ENCODE measurements at places on chromosomes 1 and 21.

DNA sequence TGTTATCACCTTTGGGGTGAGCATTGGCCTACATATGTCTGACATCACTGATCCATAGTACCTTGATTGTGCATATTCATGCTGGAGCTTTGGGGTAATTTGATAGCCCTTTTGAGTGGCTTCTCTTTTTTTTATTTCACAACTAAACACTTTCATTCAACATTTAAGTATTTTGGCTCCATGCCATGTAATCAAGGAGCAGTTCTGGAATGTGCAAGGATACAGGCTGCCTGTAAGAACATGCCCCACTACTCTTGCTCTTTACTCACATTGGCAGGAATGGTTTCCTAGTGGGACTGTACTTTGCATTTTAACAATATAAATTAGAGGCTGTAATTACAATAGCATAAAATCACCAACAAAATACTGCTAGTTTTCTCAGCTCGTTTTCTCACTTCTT lies 300.7 kb upstream of the SPAG17 start:
- no peak for DNase-seq

GRCh38 chr1:23923592-23924499 lies 10.7 kb upstream of the CNR2 start:
- DNase-seq, result no peak

GRCh38 chr1:25145775-25146393 lies 86.4 kb downstream of the SYF2 start:
- DNase-seq, result no peak

- DNase-seq, result no peak
Observed at GRCh38 chr1:228278432-228278941, 70.6 kb downstream of the OBSCN start.

GRCh38 chr1:27614625-27615344 lies 10.8 kb upstream of the AHDC1 start:
- no peak for DNase-seq

DNA sequence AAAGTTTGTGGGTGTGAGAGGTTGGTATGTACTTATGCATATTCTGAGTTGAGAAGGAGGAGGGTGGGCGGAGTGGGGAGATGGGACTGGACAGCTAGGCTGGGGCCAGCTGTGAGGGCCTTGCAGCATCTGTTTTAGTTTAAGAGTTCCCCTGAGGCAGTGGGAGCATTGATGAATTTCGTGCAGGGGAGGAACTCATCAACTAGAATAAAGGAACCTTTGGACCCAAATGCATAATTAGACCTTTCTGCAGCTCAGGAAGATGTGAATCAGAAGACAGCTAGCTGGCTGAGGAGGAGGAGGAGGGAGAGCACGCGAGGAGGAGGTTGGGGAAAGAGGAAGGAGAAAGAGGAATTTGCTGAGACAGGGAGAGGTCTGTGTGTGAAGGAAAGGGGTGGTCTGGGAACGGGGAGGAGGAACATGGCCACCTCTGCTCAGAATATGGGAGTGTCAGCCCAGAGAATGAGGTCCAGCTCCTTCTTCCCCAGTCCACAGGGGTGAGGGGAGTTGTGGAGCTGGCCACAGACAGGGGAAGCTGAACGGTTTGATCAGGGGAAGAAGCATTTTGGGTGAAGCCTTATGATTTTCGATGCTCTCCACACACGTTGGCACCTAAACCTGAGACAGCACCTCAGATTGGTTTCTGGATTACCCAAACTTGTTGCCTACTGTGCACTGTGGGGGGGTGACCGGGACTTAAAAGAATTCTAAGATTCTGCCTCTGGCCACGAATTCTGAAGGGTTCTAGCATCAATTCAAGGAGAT lies 27.7 kb downstream of the MYOG start:
- no peak for DNase-seq

DNA sequence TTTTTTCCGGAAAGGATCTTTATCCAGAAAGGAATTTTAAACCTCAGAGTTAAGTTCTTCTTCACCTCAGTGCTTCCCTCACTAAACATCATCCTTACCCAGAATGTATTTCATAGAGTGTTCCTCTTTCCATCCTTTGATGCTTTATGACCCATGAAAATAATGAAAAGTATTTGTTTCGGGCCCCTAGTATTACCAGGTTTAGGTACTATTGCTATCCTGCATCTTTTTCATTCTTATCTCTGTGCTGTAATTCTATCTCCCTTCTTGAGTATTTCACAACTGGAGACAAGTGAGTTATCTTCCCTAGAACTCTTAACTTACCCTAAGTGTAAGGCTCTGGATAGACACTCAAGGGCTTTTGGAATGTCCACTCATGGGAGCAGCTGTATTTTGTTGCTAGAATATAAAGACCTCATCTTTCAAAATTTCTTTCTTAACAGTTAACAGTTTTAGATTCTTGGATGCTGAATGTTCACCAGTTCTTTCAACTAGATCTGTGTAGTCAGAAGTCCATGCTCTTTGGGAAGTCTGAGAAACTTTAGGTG lies 26.2 kb downstream of the UCK2 start:
- DNase-seq, result no peak

DNA sequence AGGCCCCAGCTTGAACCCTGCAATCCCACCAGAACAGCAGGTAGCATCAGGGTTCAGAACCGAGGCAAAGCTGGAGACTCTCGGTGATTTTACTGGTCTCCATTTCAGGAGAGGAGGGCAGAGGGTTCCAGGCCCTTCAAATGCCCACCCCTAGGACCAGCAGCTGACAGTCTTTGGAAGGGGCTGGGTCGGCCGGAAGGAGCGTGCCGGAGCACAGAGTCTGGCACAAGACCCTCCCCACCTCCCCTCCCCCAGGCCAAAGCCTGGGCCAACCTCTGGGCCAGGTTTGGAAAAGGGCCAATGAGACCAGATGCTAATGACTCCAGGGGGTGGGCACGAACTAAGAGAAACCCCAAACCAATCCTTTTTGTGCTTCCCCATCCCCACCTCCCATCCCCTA lies 6.9 kb downstream of the FBXO2 start:
- no peak for DNase-seq

GRCh38 chr1:223492044-223492443 lies 98.8 kb downstream of the CCDC185 start:
- no peak for DNase-seq

DNA sequence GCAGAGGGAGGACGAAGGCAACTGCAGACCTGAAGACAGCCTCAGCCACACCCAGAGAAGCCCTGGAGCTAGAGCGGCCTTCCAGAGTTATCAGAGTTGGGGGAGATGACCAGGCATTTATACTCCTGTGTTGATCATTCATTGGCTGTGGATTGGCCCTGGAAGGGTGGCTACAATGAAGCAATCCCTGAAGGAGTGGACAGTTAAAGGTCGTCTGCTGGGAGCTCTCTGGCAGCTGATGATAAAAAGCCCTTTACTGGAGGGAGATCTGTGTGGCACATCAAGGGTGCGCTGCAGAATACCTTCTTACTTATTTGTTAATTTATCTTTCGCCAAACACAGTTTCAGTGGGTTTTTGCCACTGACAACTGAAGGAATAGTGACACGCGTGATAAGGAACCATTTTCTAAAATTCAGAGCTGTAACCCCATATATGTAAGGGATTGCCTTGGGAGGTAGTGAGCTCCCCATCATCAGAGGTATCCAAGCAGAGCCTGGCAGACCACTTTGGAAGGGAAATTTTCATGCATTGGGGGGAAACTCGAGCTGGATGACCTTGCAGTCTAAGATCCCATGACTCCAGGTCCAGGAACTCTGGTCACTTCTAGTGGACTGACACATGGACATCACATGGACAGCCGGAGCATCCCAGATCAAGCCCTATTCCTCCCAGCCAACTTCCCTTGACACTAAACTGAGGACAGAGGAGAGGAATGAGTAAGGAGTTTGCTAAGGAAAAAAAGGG lies 126.4 kb upstream of the GADD45A start:
- no peak for DNase-seq

DNA sequence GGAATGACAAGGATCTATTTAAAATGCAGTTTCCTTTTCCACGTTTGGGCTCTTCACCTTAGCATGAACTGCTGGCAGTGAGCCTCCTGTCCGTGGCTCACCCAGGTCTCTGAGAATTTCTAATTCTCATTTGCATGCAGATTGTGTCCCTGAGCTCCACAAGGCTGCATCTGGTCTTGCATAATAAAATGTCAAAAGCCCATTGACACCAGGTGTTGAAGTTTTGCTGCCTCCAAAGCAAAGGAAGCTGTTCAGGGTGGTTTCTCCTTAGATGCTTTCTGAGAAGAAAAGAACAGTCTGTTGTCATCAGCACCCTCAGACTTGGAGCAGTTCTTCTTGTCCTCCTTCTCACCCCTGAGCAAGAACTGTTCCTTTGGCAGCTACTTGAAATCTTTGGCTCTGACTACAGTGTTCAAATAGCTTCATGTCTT lies 433.1 kb upstream of the KAZN start:
- no peak for DNase-seq

GRCh38 chr1:180027949-180028445 lies 73.4 kb downstream of the CEP350 start:
- no peak for DNase-seq

DNA sequence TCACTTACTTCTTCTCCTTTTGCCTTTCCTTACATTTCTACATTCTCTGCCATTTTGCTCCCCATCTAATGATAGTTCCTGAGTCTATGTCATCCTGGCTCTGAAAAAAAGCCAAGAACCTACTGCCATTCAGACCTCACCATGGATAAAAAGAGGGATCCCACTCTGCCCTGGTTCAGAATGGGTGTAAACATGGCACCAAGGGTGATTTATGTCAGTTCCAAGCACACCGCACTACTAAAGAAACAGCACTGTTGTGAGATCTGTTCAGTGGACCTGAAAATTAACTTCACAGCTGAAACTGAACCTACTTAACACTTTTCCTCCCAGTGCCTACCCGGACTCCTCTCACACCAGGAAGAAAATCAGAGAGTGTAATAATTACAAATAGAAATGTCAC lies 72.3 kb upstream of the NTPCR start:
- DNase-seq, result no peak

- no peak for DNase-seq
Observed at GRCh38 chr1:110176299-110176956, 26.1 kb downstream of the SLC6A17 start.

DNA sequence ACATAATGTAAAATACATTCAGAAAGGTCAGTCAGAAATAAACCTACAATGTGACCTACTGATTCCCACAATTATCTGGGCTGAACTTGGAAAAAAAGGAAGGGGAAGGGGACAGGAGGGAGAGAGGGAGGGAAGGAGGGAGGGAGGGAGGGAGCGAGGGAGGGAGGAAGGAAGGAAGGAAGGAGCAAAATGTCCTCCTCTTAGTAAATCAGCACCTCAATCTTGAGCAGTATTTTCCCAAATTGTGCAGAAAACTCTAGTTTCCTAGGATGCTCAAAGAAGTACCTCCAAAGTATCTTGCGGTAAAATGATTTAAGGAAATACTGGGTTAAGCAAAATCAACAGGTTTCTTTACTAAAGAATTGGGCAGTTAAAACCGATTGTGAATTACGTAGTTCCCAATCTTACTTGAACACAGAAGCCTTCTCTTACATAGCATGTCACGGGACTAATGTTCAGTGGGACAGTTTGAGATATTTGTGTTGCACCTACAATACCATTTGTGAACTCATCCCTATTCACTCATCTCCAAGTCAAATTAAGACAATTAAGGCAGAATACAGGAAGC lies 51.0 kb upstream of the ASPM start:
- DNase-seq, result no peak

GRCh38 chr1:160800142-160800541 lies 4.2 kb downstream of the LY9 start:
- no peak for DNase-seq

DNA sequence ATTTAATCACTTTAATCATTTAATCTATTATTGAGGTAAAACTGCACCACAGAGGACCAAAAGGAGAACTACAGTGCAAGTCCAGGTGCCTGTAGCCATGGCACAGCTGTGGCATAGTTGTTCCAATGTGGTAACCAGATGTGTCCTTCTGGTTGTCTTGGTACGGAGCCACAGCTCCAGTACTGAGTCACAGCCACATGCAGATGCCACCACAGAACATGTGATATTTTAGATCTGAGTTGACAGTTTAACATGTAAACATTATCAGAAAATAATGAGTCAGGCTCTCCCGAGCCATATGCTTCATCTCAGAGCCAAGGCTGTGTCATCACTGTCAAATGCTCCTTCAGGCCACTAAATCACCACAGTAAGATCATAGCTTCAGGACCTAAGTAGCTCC lies 56.4 kb upstream of the RGS7 start:
- DNase-seq, result no peak

GRCh38 chr1:119702384-119702783 lies 9.3 kb upstream of the PHGDH start:
- DNase-seq, result no peak

GRCh38 chr1:38476850-38477178 lies 382.8 kb downstream of the RRAGC start:
- DNase-seq, result no peak

GRCh38 chr1:156143765-156144489 lies 9.5 kb upstream of the SEMA4A start:
- DNase-seq, result no peak

DNA sequence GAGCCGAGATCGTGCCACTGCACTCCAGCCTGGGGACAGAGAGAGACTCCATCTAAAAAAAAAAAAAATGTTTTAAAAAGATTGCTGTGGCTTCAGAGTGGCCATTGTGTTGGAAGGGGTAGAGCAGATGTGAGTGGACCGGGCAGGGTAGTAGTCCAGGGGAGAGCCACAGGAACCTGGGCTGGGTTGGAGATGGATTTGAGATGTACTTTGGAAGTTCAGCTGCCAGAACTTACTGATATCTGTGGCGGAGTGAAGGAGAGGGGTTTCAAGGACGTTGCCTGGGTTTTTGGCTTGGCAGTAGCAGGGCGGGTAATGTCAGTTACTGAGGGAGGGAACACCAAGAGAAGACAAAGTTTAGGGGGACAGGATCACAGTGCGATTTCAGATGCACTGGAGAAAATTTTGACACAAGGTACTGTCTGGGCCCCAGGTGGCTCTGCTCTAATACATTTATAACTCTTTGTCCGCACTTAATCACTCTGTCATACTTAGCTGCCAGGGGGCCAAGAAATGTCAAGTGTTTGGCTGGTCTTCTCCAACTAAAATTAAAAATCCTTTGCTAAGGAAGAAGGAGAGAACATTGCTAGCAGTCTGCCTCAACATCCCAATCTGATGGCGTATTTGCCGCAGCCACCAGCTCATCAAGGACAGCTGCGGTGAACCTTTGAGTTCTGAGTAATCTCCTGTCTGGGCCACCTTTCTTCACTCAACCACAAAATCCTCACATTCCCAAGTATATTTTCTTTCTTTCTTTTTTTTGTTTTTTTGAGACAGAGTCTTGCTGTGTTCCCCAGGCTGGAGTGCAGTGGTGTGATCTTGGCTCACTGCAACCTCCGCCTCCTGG lies 9.6 kb downstream of the EPHX1 start:
- no peak for DNase-seq

DNA sequence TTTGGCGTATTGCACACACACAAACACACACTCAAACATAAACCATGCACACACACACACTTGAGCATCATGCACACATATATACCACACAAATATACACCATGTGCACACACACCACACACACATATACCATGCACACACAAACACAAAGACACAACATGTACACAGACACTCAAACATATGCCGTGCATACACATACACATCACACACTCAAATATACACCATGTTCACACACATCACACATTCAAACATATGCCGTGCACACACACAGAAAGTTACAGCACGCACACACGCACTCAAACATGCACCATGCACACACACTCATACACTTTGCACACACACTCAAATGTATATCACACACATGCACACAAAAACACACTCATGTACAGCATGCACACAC lies 361.5 kb downstream of the CAMTA1 start:
- DNase-seq, result no peak
